CD4-positive, alpha-beta T cell (primary cell): ENCODE measurements at places on chromosomes 6 and 20. TPM values are rescaled to one million over a fixed set of nuclear protein-coding genes. Genes with fewer than 3 reads are reported as not detected.

- no peak for DNase-seq
Observed at GRCh38 chr6:35385457-35386202, 43.3 kb downstream of the PPARD start.

Gene CLVS2
- total RNA-seq: not detected

GRCh38 chr20:32762754-32763201 is 593 bp downstream of the DNMT3B start:
- peak; percentile 50 for DNase-seq

Gene GINS1
- 0.17 TPM for total RNA-seq

Gene MAP7
- 0.45 TPM for total RNA-seq

DNA sequence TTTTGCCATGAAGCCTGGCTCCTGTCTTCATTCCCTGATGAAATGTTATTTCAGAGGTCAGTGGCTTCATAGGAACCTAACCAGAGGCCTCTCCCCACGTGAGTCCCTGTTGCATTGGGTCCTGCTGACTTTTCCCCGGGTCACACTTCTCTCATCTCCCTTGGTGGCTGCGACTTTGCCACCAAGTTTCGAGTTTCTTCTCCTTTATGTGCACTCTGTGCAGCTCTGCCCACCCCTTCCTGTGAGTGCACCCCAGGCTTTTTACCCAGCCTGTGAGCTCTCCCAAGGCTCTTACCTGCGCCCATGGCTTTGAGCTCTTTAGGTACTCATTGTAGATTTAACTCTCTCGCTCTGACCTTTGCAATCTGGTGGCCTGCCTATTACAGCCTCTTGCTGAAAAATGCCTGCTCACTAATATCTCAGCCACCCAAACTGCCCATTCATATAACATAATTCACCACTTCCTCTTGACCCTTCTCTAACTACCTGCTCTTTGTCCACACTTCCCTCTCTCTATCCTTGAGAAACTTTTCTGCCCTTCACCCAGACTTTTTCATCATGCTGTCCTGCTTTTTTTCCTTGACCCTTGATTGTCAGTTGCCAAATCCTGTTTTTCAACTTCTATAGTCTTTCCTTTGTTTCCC is 105.9 kb downstream of the SASH1 start:
- DNase-seq: no peak

DNA sequence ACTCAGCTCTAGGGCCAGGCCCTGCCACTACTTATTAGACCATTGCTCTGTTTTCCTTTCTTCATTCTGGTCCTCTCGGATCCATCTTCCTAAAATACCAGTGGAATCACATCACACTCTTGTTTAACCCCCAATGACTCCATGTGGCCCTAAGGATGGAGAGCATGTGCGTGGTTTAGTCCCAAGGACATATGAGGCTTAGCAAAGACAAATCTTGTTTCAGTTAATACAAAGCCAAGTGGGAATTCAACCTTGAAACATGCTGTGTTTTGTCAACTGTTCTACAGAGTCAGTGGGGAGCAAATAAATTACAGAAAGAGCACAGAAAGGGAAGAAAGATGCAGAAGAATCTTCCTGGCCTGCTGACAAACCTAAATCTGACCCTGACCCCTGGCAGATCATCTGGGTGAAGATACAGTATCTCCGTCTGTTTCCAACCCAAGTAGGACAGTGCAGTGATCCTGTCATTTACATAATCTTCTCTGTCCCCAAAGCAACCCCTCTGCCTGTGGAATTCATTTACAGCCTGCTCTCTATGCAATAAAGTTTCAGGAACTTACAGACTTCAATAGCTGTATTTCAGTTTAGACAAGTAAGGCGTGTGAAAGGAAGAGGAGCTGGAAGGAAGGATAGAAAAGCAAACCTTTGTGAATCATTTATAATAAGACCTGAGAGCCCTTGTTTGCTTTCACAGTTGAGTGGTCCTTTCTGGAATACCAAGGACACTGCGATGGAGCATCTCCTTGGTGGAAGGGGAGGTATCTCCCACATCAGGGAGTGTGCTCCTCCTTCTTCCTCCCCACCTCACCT is 144.0 kb downstream of the THBS2 start:
- no peak for DNase-seq

DNA sequence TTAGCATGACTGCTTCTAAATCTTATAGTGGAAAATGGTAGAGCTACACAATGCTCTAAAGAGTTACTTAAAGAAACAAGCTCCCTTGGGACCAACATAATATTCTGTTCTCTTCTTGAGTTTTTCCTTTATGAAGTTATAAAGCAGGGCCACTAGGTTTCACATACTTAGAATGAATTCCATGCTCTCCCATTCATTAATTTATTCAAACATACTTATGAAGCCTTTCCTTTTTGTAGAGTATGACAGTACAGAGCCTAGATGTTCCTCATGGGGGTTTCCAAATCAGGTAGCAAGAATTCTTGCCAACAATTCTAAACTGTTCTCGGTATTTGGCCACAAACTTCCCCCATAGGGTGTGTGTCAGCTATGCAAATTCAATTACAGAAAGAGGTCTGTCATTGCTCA is 20.6 kb upstream of the FABP7 start:
- no peak for DNase-seq

GRCh38 chr6:14472986-14473337 is 355.4 kb downstream of the CD83 start:
- DNase-seq: no peak

GRCh38 chr6:87762116-87762515 is 60.1 kb upstream of the AKIRIN2 start:
- DNase-seq: no peak

Gene HSPA1B
- 9.8 TPM for total RNA-seq

Gene BFSP1
- total RNA-seq: 0.42 TPM

- DNase-seq: peak; percentile 5
Observed at GRCh38 chr20:16701296-16701695, 28.5 kb upstream of the SNRPB2 start.

GRCh38 chr6:16338577-16339264 is 100.3 kb downstream of the GMPR start:
- no peak for DNase-seq

Gene SPTLC3
- total RNA-seq: 0.59 TPM

Gene OR2B6
- total RNA-seq: not detected

DNA sequence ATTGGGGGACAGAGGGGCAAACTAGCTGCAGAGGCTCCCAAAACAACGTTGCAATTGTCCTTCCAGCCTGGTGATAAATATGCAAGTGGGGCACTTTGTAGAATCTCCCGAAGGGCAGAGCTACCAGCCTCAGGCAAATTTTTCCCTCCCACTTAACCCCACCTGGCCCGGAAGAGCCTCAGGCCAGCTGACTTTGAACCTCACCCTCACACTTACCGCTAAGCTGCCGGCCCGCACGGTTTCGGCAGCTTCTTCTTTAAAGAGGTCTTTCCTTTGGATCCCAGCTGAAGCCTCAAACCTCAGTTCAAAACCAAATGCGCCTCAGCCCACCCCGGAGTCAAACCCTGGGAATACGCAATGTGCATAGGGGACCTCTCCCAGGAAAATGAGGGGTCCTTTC is 2.5 kb downstream of the OVOL2 start:
- DNase-seq: no peak

- DNase-seq: no peak
Observed at GRCh38 chr6:41201764-41202173, 820 bp upstream of the TREML2 start.

GRCh38 chr6:129655334-129655733 is 54.6 kb downstream of the ARHGAP18 start:
- DNase-seq: no peak

GRCh38 chr20:46131396-46131795 is 13.3 kb downstream of the CD40 start:
- no peak for DNase-seq

- no peak for DNase-seq
Observed at GRCh38 chr6:123009059-123009458, 13.0 kb downstream of the CLVS2 start.

DNA sequence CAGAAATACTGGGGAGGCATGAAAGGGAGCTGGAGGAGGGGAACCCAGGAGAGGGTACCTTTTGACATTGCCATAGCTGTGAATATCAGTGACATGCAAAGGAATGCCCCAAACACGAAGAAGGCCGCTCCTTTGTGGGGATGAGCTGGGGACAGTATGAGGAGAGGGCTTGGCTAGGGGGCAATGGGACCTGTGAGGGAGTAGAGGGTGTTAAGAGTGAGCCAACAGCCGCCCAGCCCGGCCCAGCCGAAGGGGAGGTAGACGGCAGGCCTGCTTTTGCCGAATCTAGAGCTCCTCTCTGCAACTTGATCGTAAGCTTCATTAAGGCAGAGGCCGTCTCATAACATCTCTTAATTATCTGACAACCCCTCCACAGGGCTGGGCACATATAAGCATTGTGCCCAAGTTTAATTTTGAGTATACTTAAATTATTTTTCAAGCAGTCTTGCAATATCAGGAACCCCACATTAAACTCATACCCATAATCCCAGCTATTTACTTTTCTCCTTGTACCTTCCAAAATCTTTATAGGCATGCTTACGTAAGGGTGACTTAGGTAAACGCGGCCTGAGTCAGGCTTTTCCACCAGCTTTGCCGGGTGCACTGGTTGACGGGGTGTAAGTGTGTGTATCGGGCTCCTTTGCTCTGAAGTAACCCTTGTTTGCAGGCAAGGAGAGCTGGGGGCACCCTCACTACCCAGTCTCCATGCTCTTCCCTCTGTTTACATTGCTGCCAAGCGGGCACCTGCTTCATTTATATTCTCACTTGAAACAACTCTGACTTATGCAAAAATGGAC is 24.9 kb upstream of the VEGFA start:
- DNase-seq: no peak

DNA sequence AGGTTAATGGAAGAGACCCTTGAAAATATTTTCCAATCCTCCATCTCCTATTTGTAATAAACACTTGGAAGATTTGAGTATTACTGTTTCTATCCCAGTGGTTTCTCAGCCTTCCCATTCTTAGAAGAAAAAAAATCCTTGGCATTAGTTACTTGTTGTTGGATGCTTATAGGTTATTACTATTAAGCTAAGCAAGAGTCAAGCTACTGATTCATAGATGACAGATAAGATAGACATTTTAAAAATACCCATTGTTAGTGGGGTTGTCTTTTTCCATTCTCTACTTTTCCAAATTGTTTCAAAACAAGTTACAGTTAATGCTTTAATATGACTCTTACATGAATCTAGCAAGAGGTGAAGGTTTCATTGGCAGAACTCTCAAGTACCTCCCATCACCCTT is 158.5 kb downstream of the HIVEP2 start:
- no peak for DNase-seq

GRCh38 chr20:61998343-61999121 is 67.1 kb downstream of the TAF4 start:
- DNase-seq: no peak

Gene RGL2
- 39.4 TPM for total RNA-seq

- no peak for DNase-seq
Observed at GRCh38 chr6:42846505-42846904, 32.9 kb upstream of the RPL7L1 start.

GRCh38 chr20:38255393-38255792 is 5.1 kb downstream of the KIAA1755 start:
- no peak for DNase-seq

GRCh38 chr6:156013155-156013554 is 557.5 kb upstream of the NOX3 start:
- DNase-seq: no peak

Gene GDAP1L1
- total RNA-seq: not detected

DNA sequence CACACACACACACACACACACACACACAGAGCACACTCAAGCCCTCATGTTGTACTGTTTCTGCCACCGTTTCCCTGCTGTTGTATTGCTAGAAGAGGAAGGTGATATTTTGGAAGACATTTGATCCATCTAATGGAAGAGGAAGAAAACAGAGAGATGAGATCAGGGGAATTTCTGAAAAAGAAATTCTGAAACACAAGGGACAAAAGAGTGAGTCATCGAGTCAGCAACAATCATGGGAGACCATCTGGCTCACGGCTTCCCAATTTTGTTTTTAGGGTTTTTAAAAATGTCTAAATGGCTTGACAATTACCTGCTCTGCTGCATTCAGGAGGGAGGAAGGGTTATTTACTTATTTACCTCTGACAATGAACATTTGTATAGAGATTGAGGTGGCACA is 22.0 kb downstream of the SOX4 start:
- DNase-seq: no peak

DNA sequence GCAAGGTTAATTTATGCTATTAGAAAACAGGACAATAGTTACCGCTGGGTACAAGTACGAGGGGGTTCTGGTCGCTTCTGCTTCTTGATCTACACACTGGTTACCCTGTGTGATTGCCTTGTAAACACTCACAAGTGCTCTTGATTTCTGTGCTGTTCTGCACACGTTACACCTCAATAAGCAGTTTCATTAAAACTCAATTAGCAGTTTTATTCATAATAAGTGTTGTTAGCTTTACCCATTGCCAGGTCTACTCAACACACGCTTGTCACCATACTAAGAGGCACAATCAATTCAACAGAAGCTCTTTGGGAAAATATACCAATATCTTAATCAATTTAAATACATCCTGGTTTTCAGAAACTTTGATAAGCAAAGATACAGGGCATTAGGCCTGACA is 20.4 kb downstream of the BMP7 start:
- DNase-seq: no peak

DNA sequence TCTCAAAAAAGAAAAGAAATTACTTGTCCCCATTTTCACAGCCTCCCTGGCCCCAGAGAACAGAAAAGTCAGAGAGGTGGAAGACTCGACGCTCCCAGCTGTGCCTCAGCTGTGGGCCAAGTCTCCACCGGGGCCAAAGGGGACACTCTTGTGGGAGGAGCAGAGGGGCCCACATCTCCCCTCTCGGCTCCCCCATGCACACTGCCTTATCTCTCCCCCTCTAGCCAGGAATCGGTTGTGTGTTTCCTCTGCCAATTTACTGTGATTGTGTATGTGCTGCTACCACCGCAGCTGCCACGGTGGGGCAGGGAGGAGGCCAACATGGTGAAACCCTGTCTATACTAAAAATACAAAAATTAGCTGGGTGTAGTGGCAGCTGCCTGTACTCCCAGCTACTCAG is 8.4 kb downstream of the TIAM2 start:
- DNase-seq: no peak

Gene ARG1
- total RNA-seq: 0.50 TPM

DNA sequence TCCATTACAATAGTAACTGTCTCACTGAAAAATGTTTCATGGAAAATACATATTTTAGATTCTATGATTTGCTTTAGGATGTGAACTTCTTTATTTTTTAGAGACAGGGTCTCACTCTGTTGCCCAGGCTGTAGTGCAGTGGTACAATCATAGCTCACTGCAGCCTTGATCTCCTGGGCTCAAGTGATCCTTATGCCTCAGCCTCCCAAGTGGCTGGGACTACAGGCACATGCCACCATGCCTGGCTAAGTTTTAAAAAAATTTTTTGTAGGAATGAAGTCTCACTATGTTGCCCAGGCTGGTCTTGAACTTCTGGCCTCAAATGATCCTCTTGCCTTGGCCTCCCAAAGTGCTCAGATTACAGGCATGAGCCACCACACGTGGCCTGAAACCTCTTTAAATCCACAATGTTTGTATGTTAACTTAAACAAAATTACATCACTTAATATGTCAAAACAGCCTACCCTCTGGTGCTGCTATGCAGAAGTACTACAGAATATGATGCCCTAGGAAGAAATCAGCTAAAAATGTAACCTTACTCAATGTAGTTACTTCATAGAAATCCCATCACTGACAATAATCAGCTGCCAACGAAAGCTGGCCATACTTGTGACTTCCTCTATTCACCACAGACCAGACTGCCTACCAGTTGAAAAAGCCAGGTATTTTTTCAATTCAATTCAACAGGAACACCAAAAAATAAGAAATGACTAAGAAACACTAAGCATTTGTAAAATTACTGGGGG is 17.6 kb downstream of the EEF1A1 start:
- no peak for DNase-seq
